ENCODE measurements at places on chromosomes 4 and X.

DNA sequence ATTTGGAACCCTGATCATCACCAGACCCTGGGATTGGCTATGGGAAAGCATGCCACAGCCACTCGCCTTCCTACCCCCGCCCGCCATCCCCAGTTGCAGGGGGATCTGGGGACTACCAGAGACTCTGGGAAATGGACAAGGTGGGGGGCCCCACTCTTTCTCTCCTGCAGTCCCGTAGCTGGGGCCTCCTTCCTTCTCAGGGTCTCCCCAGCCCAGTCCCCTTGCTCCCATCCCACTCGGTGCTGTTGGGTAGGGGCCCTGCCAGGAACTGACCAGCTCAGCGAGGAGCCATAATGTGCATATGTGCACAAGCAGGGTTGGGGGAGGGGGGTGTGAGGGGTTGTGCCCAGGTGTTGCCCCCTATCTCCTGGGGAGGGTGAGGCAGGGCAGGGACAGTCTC lies 3.4 kb upstream of the USP11 start:
- no peak for DNase-seq

GRCh38 chr4:11073621-11074051 lies 355.1 kb downstream of the HS3ST1 start:
- DNase-seq = no peak

GRCh38 chr4:145839151-145839550 lies 99.5 kb downstream of the ZNF827 start:
- DNase-seq = no peak

DNA sequence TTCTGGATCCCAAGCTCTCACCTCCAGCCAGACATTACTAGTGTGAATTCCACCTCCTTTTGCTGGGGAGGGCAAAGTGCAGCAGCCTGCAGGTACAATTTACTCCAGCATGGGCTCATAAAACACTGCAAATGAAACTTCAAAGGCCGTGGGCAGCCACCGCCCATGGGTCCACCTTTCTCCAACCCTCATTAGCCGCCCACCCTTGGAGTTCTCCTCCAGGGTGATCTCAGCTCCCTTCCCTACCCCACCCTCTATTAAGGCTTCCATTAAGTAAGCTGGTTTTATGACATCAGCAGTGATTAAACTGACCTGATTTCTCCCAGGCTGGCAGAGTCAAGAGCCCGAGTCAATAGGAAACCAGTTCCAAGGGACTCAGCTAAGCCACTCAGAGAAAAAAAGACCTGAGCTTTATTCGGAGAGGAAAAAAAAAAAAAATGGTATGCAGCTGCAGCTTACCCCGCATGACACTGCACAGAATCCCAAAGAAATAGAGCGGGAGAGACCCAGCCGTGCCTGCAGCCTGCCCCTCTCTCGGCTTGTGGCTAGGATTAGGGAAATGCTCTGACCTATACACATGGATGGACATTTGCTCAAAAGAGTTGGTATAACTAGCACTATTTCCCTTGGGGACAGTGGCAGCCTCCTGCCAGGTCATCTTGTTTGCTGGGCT lies 319.6 kb downstream of the PTTG2 start:
- DNase-seq = peak; percentile 86

DNA sequence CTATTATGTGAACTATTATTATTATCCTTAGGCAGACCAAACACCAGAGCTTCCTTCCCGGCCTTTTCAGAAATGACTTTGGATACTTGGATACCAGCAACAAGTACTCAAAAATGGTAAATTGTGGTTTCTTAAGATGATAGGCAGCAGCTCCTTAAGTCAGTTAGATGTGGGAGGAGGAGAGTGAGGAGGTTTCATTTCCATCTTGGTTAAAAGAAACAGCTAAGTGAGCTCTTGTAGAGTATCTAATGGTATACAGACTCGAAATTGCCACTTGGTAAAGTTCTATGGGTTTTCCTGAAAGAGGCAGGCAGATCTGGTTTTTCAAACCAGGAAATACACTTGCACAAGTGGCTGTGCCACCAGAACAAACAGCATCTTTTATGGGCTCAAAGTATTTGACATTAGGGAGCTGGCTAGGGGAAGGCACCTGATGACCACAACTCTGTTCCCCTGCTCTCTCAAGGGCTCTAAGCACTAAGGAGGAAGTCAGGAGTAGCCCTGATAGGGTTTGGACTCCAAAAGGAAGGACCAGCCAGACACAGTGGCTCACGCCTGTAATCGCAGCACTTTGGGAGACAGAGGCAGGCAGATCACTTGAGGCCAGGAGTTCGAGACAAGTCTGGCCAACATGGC lies 130.9 kb downstream of the TMEM164 start:
- DNase-seq = no peak

Measured in SW480 (cell line).